Amygdala (tissue), 56 donors: ENCODE measurements at places on chromosomes 6 and 20.

DNA sequence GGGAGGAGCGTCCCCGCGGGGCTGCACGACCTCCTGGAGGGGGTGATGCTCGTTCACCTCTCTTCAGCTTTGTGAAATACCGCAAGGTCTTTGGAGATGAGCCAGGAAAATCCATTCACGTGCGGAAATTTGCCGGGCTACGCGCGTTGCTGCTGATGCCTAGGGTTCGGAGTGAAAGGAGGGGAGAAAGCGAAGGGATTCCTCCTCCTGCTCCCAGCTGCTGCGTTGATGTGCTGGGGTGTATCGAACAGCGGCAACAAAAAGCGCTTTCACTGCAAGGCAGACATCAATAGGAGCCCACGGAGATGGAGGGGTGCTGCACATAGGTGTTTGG lies 391 bp upstream of the B3GAT2 start:
- no peak for DNase-seq

GRCh38 chr20:17843246-17844132 lies 125.1 kb downstream of the SNX5 start:
- DNase-seq, result no peak

GRCh38 chr6:15434823-15435380 lies 189.0 kb downstream of the JARID2 start:
- DNase-seq, result no peak

DNA sequence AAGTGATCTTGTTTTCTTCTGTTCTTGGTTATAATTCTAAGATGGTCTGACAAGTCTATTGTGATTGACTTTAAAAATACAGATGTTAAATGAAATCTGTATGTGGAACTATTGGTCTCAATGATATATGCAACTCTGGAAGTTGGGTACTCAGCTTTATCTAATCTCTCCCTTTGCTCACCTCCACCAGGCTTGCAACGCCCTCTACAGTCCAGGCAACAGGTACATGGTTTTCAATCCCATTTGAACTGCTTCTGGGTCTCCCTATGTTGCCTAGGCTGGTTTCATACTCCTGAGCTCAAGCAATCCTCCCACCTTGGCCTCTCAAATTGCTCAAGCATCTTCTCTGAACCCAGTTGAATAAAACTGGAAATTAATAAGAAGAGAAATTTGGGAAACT lies 25.6 kb upstream of the HLA-DQB1 start:
- DNase-seq, result no peak

DNA sequence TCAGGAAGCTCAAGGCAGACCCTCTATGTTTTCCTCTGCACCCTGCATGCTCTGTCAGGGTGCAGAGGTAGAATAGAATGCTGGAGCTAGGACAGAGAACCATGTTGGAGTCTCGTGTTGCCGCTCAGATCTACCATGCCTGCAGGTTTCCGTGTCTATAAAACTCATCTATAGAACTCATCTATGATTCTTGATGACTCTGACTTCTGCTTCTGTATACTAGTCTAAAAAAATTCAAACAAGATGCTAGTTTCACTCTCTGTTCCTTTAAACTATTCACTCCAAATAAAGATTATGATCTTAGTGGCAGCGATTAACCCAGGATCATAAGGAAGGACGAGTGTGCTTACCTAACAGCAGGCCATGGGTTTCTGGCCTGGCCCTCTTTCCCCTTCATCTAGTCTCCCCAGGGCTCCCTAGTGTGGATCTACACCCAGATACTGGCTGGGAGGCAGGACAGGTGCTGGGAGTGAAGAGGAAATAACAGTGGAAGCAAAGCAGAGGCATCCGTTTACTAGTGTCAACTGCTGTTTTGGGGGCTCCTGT lies 162.7 kb upstream of the SUPT3H start:
- DNase-seq, result no peak

- DNase-seq, result no peak
Measured at GRCh38 chr6:2579241-2579761, 171.4 kb downstream of the MYLK4 start.

DNA sequence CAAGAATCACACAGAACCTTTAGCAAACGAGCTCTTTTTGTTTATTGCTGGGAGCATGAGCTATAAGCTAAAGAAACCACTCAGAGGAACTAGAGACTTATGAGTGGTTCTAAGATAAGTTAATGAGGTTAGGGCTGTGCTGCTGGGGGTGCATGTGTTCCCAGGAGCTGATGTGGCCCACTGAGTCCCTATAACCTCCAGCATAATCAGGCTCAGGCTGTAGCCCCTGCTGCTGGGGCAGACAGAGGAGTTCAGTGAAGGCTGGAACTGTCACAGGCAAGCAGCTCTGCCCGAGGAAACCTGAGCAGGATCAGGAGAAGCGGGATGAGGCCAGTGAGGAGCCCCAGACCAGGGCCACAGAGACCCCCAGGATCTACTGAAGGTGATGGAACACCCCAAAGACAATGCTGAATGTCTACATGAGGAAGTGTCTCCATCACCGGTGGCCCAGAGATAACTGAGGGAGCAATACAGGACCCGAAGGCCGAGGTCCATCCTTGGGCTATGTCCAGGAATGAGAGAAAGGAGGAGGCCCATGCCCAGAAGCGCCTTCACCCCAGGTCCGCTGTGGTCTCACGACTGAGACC lies 17.3 kb downstream of the TUBB2B start:
- DNase-seq, result no peak

- no peak for DNase-seq
Measured at GRCh38 chr6:2378046-2378657, 132.7 kb upstream of the GMDS start.

DNA sequence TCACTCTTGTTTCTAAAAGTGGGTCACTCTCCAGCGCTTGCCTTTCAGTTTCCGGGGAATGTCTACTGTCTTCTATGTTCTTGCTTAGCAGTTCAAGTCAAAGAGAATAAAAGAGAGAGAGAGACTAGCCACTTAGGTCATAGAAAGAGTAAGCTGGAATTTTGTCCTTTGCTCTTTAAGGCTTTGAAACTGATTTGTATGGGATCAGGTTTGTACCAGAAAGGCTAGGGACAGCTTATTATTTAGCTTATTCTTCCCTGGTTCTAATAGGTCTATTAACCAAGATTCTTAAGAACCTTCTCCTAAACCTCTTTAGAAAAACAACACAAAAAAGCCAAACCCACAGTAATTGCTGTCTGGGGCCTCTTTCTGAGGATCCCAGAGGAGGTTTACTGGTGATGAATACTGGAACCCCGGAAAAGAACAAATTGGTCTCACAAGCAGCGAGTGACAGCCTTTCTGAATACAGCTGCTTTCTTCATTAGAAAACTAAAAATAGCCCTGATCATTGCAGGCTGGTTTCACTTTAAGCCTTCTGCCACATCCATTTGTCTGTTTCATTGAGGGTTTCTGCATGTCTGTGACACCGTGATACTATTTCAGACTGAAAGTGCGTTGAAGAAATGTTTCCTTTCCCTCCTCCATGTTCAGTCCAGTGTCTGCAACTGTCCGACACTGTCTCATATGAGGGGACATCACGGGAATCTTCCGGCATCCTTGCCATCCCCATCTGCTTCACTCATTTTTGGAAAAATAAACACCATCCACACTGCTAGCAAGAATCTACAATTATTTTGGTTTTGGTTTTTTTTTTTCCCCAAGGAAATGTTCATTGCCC lies 75.1 kb upstream of the ATXN1 start:
- DNase-seq, result no peak

DNA sequence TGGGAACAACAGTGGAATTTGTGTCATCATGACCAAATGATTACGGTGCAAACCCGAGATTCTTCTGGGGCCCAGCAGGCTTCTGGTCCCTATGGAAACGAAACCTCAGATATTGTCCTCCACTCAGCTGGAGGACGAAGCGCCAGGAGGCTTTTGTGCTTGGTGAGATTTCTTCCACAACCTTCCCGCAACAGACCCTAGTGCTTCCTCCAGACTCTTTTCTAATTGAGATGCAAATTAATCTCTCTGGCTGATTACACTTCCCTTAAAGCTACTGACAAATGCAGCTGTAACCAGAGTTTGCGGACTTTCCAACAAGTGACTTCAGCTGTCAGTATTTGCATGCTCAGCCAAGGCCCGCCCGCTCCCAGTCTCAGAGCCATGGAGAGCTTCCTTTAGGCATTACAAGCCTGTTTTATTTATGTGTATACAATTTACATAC lies 96.0 kb downstream of the INSM1 start:
- no peak for DNase-seq

DNA sequence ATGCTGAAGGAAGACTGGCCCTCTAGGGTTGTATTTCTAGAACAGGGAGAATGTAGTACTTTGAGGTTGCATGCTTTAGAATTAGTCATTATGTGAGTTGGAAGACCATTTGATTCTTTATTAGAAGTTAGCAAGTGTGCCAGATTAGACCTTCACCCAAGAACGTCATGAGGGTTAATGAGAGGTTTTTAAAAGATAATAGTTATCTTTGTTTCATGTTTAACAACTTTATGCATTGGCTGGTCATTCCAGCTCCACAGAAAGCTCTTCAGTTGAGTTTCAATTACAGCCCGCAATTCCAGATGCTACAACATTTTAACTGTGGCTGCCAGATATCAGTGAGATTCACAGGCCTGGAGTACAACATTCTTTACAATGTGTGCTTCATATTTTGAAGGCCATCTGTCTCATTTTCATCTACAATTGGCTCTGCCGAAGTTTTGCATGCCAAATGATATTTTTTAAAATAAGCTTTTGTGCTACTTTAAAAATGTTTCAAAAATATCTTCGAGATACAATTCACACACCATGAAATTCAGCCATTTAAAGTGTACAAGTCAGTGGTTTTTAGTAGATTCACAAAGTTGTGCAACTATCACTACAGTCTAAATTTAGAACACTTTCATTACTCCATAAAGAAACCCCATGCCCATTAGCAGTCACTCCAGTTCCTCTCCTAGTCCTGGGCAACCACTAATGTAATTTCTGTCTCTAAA lies 61.1 kb upstream of the FBXO30 start:
- DNase-seq, result no peak

DNA sequence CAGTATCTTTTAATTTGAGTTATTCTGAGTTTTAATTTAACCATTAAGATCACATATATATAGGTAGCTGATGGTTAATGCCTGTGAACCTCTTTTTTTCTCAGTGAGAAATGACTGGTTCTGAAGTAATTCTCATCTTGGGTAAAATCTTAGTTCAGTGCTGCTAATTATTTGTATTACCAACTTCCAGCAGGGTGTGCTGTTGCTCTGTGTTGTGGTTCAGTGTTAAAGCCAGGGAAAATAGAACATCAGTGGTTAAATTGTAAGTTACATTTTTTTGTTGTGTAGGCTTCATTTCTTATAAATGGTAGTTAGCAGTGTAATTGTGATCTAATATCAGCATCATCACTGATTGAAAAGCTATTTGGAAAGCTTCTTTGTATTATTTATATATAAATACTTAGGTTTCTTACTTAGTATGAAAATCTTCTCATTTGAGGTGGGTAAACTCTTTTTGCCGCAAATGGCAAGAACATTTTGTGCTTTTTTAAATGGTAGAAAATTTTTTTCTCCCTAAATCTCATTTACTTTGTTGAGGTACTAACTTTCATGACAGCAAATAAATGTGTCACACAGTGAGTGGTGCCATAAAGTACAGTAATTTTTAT lies 43.7 kb downstream of the CDC5L start:
- DNase-seq, result no peak

DNA sequence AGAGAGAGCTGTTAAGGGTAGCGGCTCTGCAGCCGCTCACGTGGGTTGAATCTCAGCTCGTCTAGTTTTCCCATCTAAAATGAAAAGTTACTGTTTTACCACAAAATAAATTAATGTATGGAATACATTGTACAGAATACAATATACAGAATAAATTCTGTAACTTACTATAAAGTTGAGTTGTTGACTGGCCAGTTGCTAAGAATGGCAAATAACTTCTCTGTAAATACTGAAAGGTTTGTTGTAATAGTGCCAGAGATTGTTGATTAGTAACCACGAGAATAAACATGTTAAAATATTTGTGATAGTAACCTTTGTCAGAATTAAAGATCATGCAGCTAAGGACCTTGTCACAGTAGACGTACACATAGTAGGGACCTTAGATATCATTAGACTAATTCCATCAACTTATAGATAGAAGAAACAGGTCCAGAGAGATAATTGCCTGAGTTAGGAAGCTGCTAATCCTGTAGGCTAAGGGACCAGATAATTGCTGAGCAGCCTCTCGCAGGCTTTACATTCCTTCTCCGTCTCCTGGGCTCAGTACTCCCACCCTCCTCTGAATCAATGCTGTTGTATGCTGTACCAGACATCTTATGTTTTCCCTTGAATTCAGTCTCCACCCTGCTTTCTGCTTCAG lies 544 bp upstream of the NRM start:
- DNase-seq, result no peak

DNA sequence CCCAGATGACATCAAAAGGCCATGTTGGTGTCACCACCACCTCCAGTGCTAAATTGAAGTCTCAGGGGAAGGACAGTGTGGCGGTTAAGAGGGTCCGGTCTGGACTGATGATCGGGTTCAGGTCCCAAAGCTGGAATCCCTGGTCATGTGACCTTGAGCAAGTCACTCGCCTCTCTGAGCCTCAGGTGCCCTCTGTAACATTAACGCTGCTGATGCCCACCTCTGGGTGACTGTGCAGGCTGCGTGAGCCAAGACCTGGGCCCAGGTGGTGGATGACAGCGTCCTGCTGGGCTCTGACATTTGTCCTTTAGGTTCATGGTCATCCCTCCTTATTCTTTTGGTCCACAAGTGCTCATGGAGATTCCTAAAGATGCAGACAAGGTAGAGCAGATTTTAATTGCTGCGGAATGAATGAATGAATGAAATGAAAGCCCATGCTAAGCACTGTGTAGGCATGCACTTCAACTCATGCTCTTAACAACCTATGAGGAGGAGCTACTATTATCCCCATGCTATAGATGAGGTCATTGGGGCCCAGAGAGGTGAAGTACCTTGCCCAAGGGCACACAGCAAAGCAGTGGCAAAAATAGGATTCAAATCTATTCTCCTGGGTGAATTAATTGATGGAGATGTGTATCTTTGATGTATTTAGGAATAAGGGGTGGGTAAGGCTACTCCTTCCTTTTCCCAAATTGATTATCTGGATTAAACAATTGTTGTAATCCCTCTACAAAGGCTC lies 649 bp upstream of the BPIFB1 start:
- no peak for DNase-seq

GRCh38 chr6:151630387-151630786 lies 136.6 kb downstream of the CCDC170 start:
- no peak for DNase-seq

DNA sequence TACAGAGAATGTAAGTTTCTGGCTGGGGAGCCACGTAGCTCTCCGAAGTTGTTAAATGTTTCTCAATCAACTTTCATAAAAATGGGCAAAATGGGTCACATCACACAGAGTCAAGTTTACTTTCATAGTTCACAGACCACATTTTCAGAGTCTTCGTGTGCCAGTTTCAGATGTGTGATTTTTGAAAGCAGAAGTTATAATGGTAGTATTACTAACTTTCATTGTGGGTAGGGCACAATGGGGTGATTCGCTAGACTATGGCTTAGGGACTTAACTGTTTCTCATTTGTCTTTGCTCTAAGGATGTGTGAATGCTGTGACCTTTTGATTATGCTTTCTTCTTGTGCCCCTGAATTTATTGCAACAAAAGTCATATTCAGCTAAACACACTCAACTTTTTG lies 109.0 kb upstream of the SUPT3H start:
- DNase-seq, result no peak

GRCh38 chr6:72863131-72863530 lies 241.3 kb downstream of the KCNQ5 start:
- no peak for DNase-seq
